AML-193 (cell line): ENCODE measurements at places on chromosomes 11 and 22.

GRCh38 chr11:70824605-70825245 is 426.4 kb downstream of the CTTN start:
- DNase-seq: no peak

GRCh38 chr11:118634431-118635236 is 27.2 kb downstream of the PHLDB1 start:
- DNase-seq: no peak

DNA sequence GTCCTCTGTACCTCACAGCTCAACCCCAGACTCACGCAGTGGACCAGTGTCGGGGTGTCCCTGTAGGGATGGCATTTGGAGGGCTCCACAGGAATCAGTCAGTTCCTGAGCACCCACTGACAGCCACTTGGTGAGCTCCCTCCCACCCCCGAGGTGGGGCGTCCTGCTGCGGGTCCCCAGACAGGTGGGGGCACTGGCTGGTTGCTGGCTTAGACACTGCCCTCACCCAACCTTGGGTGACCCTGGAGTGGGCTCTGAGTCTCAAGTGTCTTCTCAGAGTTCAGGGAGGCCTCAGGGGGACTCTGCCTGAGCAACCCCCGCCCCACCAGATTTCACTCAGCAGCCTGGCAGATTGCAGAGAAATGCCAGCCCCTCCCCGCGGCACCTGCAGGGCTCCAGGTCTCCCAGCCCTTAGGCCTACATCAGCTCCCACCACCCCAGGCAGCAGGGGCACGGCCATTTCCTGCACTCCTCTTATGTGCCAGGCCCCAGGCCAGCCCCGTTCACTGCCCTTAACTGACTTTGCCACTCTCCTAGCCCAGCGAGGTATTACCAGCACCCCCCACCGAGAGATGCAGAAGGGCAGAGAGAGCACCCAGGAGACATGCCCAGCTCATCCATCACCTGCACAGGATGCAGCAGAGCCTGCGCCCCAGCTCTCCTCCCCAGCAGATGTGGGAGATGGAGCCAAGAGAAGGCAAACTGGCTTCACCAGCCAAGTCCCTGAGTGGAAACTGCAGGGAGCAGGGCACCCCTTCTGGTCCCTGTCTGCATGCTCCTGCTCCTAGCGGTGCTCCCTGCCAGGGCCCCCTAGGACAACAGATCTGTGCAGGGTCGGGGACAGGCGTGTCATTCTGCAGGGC is 2.4 kb downstream of the PRR5 start:
- no peak for DNase-seq

DNA sequence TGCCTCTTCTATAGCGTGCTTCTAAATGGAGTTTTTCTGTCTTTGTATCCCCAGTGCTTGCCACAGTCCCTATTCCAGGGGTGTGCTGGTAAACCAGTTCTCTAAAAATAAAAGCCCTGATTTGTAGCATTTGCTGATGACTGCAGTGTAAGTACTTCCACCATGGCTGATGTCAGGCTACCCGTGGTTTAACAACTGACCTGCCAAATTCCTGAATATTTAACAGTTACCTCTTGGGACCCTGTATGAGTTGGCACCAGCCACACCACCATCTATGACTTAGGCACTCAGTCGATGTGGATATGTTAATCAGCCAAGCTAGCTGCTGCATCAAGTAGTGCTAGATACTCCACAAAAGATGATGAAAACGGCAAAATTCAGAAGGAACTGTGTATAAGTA is 94.0 kb upstream of the MTNR1B start:
- DNase-seq: no peak

- DNase-seq: no peak
Observed at GRCh38 chr11:122101625-122102291, 14.3 kb downstream of the BLID start.

DNA sequence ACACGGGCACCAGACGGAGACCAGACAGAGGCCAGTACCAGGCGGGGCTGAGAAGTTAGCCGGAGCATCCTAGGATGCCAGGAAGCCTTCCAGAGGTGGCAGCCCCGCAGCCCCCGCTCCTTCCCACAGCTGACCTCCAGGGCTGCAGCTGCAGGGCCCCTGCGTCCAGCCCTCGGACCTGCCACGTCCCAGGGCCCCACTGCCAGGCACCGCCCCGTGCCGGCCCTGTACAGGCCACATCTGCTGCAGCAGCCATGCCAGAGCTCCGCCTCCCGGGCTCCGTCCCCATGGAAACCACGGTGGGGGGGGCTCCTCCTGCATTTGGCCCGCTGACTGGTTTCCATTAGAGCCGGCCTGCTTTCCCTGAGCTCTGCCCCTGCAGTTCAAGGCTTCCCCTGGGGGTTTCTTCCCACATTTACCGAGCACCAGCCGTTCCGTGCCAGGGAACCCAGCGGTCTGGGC is 62.5 kb upstream of the PPARA start:
- DNase-seq: no peak

GRCh38 chr11:116910378-116910777 is 73.0 kb upstream of the APOA1 start:
- DNase-seq: no peak

- no peak for DNase-seq
Observed at GRCh38 chr11:73977856-73978519, 4.7 kb downstream of the UCP2 start.

- DNase-seq: no peak
Observed at GRCh38 chr22:39303358-39303757, 16.1 kb downstream of the RPL3 start.

DNA sequence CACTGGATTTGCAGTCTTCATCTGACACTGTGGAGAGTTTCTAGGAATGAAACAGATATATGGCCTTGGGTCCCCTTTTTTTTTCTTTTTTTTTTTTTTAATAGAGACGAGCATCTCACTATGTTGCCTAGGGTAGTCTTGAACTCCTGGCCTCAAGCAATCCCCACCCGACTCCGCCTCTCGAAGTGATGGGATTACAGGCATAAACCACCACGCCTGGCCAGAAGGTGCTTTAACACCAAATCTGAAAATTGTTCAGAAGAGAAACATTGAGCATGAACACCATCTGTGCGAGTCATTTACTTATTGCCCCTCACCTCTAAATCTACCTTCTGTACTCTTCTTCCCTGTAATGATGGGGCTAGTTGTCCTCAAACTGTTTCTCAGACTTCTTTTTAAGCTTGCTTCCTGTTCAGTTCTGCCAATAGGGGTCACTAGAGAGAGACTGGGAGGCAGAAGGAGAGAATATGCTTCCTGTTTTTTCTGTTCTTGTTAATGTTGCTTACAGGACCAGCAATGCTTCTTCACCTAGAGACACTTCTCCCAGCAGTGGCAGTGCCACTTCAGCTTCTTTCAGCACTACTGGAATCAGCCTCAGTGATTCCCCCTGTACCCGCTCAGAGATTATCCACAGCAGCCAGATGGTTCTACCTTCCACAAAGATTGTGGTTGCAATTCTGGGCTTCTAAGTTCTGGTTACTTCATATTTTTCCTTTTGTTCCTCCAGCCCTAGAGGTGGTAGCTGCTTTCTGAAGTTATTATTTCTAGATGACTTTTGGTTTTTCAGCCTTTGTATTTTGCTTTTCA is 20.8 kb upstream of the ZBED5 start:
- peak; percentile 90 for DNase-seq

GRCh38 chr22:49622241-49623105 is 205.2 kb downstream of the BRD1 start:
- no peak for DNase-seq

GRCh38 chr11:122833846-122834464 is 4.3 kb upstream of the CRTAM start:
- DNase-seq: no peak

- DNase-seq: no peak
Observed at GRCh38 chr22:50207383-50208140, 6.8 kb downstream of the SELENOO start.

DNA sequence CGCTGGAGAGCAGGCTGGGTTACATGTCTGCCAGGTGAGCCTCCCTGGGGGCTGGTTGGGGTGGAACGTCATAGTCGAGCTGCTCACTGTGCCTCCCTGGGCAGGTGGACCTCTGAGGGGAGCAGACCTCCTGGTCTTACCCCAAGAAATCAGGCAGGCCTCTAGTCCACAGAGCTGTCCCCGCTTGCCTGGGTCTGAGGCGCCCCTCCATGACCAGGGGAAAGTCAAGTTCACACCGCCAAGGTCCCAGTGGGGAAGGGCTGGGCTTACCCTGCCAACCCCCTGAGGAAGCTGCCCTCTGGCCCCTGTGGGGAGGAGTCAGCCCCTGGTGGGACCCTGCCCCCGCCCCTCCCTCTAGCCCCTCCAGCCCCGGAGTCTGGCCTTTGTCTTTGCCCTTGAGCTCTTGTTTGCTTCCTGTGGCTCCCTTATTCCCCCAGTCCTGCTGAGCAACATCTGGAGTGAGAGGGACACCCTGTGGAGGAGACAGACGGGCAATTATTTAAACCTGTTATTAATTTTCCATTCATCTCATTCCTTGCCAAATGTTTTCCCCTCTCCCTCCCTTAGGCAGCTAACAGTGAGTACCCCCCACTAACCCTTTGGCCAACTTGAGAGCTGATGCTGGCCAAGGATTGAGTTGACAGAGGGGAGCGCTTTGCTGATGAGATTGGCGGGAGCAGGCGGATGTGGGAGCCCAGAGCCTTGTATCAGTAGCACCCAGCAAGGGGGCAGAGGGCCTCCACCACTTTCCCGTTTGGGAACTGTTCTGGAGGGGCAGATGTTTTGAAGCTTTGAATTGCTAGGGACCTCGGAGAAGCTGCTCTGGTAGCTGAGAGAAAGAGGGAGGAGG is 83.4 kb downstream of the CEP164 start:
- DNase-seq: no peak

GRCh38 chr11:94722735-94723134 is 45.4 kb upstream of the AMOTL1 start:
- no peak for DNase-seq

DNA sequence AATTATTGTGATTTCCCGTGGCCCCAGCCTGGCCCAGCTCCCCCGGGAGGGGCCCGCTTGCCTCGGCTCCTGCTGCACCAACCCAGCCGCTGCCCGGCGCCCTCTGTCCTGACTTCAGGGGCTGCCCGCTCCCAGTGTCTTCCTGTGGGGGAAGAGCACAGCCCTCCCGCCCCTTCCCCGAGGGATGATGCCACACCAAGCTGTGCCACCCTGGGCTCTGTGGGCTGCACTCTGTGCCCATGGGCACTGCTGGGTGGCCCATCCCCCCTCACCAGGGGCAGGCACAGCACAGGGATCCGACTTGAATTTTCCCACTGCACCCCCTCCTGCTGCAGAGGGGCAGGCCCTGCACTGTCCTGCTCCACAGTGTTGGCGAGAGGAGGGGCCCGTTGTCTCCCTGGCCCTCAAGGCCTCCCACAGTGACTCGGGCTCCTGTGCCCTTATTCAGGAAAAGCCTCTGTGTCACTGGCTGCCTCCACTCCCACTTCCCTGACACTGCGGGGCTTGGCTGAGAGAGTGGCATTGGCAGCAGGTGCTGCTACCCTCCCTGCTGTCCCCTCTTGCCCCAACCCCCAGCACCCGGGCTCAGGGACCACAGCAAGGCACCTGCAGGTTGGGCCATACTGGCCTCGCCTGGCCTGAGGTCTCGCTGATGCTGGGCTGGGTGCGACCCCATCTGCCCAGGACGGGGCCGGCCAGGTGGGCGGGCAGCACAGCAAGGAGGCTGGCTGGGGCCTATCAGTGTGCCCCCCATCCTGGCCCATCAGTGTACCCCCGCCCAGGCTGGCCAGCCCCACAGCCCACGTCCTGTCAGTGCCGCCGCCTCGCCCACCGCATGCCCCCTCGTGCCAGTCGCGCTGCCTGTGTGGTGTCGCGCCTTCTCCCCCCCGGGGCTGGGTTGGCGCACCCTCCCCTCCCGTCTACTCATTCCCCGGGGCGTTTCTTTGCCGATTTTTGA is 3.3 kb upstream of the ANKRD13D start:
- no peak for DNase-seq

GRCh38 chr11:78820741-78821140 is 246.1 kb upstream of the NARS2 start:
- DNase-seq: no peak

DNA sequence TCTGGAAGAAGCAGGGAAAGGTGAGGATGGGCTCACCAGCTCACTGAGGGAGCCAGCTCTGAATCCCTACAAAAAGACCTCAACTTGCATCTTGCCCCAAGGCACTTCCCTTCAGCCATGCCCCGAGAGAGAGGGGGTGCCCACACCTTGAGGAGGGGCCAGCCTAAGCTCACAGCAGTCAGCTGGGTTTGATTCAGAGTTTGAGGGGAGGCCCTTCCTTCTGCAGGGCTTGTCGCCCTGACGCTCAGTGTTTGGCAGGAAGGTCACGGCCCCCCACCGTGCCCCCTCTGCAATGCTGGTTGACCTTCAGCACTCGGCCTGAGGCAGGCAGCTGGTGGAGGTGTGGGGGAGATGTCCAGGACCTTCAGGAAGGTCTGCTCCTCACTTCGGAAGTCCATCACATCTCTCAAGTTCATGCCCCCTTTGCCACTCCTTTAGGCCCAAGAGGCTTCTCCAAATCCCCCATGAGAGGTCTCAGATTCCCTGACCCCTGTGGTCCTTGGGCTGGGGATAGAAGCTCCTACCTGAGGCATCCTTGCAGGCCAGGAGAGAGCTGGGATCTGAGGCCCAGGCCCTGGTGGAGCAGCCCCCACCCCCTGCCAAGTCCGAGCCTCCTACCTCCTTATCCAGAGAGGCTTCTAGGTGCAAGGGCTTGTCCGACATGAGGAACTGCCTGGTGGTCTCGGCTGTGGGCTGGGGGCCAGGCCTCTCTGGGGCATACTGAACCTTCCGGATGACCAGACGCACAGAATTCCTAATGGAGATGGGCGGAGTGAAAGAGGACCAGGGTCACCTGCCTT is 37.6 kb downstream of the TPBGL start:
- no peak for DNase-seq
